Uterus (tissue), 4 donors: ENCODE measurements at places on chromosomes 1 and 21. TPM values are rescaled to one million over a fixed set of nuclear protein-coding genes. Genes with fewer than 3 reads are reported as not detected.

- no peaks in the 10 kb centered on the region for H3K27me3 ChIP-seq
- DNase-seq, result no peak
- no peak overlapping the region for H3K27ac ChIP-seq
- H3K36me3 ChIP-seq, result no peaks in the 10 kb centered on the region
- H3K4me1 ChIP-seq, result no peaks in the 10 kb centered on the region
- no peak overlapping the region for H3K4me3 ChIP-seq
These were observed 6.9 kb downstream of the ANKRD35 start for GRCh38 chr1:145878724-145879123.

GRCh38 chr1:28974432-28974831 is 60.1 kb downstream of the EPB41 start:
- H3K4me3 ChIP-seq, result no peak overlapping the region
- no peaks in the 10 kb centered on the region for H3K27me3 ChIP-seq

DNA sequence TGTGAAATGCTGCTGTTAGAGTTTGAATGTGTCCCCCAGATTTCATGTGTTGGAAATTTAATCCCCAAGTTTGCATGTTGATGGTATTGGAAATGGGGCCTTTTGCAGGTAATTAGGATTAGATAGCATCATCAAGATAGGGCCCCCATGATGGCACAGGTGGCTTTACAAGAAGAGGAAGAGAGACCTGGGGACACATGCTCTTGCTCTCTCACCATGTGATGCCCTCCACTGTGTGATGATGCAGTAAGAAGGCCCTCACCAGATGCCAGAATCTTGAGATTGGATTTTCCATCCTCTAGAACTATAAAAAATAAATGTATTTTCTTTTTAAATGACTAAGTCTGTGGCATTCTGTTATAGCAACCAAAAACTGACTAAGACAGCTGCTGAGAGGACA is 57.0 kb upstream of the NEK7 start:
- DNase-seq, result no peak
- no peak overlapping the region for H3K27ac ChIP-seq
- H3K4me1 ChIP-seq, result no peaks in the 10 kb centered on the region

GRCh38 chr1:112296908-112297307 is 99.1 kb upstream of the CTTNBP2NL start:
- no peak for DNase-seq
- H3K4me3 ChIP-seq, result no peak overlapping the region
- no peaks in the 10 kb centered on the region for H3K4me1 ChIP-seq
- H3K27ac ChIP-seq, result no peak overlapping the region

NPPA gene
- total RNA-seq, result not detected

GRCh38 chr1:246724731-246725095 is 504 bp downstream of the SCCPDH start:
- H3K4me1 ChIP-seq, result no peaks in the 10 kb centered on the region
- H3K36me3 ChIP-seq, result no peaks in the 10 kb centered on the region
- peak overlapping the region; percentile 63 for H3K4me3 ChIP-seq
- no peak for DNase-seq
- H3K27ac ChIP-seq, result peak overlapping the region; percentile 75

BTBD8 gene
- 5.1 TPM for total RNA-seq

ARF1 gene
- total RNA-seq, result 340 TPM

GRCh38 chr1:244821134-244821533 is 14.3 kb upstream of the COX20 start:
- no peak overlapping the region for H3K4me3 ChIP-seq
- H3K27ac ChIP-seq, result no peak overlapping the region
- H3K36me3 ChIP-seq, result no peaks in the 10 kb centered on the region
- H3K27me3 ChIP-seq, result no peaks in the 10 kb centered on the region

DNA sequence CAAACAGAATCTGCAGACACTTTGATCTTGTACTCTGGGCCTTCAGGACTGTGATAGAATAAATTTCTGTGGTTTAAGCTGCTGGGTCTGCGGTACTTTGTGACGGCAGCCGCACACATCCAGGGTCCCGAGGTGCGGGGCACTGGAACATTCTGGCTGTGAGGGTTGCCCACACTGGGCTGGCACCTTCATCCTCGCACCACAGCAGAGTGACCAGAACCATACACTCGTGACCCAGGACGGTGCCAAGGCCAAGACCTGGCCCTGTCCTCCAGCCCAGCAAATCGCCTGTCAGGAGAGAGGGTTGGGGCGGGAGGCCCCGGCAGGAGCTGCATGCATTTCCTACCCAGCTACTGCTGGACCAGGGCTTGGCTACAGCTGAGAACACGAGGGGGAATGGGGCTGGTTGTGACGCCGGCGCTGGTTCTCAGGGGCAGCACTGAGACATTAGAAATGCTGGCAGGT is 2.6 kb upstream of the FTCD start:
- no peak overlapping the region for H3K27ac ChIP-seq
- no peaks in the 10 kb centered on the region for H3K27me3 ChIP-seq
- no peaks in the 10 kb centered on the region for H3K36me3 ChIP-seq
- peaks cover 1% of the 10 kb centered on the region for H3K4me1 ChIP-seq

POMGNT1 gene
- total RNA-seq, result 67.2 TPM

- no peaks in the 10 kb centered on the region for H3K4me1 ChIP-seq
- no peaks in the 10 kb centered on the region for H3K36me3 ChIP-seq
- DNase-seq, result peak; percentile 88
These were observed 62.7 kb downstream of the ADARB1 start for GRCh38 chr21:45136927-45137611.

GRCh38 chr1:81550753-81551152 is 250.0 kb upstream of the ADGRL2 start:
- DNase-seq, result no peak
- no peak overlapping the region for H3K4me3 ChIP-seq
- H3K27me3 ChIP-seq, result no peaks in the 10 kb centered on the region
- no peak overlapping the region for H3K27ac ChIP-seq
- no peaks in the 10 kb centered on the region for H3K4me1 ChIP-seq
- H3K36me3 ChIP-seq, result no peaks in the 10 kb centered on the region

- H3K36me3 ChIP-seq, result no peaks in the 10 kb centered on the region
- no peak for DNase-seq
- H3K4me1 ChIP-seq, result no peaks in the 10 kb centered on the region
- H3K27me3 ChIP-seq, result no peaks in the 10 kb centered on the region
- H3K27ac ChIP-seq, result peak overlapping the region; percentile 23
- H3K4me3 ChIP-seq, result no peak overlapping the region
These were observed 113.4 kb downstream of the ERG start for GRCh38 chr21:38384675-38385426.

PAQR6 gene
- total RNA-seq, result 1.2 TPM

DNA sequence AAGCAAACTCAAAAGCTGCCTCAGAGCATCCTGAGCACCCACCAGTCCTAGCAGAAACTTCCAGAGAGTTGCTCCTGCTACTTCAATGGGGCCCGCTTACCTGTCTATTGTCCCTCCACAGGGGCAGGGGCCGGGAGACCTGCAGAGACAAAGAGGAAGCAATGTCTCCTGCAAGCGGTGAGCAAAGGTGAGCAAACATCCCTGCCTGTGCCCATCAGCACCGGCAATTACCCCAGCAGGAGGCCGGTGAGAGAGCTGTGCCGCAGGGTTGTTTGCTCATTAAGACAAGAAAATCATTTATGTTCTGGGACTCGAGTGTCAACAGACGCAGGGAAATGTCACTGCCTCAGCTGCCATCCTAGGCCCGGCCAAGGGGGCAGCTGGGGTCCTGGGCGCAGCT is 53.8 kb upstream of the TARDBP start:
- no peak for DNase-seq
- H3K4me1 ChIP-seq, result no peaks in the 10 kb centered on the region
- H3K36me3 ChIP-seq, result no peaks in the 10 kb centered on the region
- no peak overlapping the region for H3K4me3 ChIP-seq
- H3K27ac ChIP-seq, result no peak overlapping the region

DNA sequence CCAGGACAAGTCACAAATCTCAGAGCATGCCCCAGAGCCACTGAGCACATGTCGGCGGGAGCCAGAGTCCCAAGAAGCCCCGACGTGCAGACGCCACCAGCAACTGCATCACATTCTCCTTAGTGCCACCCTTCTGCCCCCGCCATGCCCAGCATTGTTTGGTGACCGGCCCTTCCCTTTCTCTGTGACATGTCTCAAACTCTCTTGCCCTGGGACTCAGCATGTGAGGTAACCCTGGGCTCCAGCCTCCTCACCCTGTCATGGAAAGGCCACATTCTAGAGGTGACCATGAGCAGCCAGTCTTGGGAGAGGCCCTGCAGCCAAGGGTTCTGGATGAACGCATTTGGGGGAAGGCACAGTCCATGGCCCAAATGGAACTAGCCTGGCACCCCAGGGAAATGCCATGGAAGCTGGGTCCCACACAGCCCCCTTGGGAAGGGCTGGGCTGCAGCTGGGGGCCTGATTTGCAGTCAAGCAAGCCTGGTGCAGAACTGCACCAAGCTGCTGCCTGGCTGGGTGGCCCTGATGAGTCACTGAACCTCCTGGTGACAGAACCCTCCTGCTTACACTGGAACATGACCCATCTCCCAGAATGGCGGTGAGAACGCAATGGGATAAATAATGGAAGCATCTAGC is 94.4 kb downstream of the ITPKB start:
- DNase-seq, result no peak
- H3K27ac ChIP-seq, result peak overlapping the region; percentile 83
- H3K27me3 ChIP-seq, result no peaks in the 10 kb centered on the region
- no peaks in the 10 kb centered on the region for H3K36me3 ChIP-seq
- peaks cover 7% of the 10 kb centered on the region for H3K4me1 ChIP-seq

DNA sequence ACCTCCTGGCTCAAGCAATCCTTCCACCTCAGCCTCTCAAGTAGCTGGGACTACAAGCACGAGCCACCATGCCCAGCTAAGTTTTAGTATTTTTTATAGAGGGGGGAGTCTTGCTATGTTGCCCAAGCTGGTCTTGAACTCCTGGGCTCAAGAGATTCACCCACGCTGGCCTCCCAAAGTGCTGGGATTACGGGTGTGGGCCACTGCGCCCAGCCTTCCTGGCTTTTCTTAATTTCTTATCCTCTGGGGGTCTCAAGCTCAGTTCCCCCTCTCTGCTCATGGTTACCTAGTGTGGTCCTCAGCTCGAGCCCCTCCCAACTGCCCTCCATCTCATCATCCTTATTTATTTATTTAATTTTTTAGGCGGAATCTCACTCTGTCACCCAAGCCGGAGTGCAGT is 2.9 kb upstream of the RPL22 start:
- DNase-seq, result no peak
- H3K4me1 ChIP-seq, result peaks cover 13% of the 10 kb centered on the region
- H3K4me3 ChIP-seq, result no peak overlapping the region
- no peak overlapping the region for H3K27ac ChIP-seq
- no peaks in the 10 kb centered on the region for H3K27me3 ChIP-seq

GRCh38 chr21:37281993-37282392 is 14.9 kb upstream of the VPS26C start:
- DNase-seq, result no peak
- no peaks in the 10 kb centered on the region for H3K36me3 ChIP-seq
- H3K4me1 ChIP-seq, result no peaks in the 10 kb centered on the region
- H3K27ac ChIP-seq, result no peak overlapping the region
- H3K4me3 ChIP-seq, result no peak overlapping the region

DNA sequence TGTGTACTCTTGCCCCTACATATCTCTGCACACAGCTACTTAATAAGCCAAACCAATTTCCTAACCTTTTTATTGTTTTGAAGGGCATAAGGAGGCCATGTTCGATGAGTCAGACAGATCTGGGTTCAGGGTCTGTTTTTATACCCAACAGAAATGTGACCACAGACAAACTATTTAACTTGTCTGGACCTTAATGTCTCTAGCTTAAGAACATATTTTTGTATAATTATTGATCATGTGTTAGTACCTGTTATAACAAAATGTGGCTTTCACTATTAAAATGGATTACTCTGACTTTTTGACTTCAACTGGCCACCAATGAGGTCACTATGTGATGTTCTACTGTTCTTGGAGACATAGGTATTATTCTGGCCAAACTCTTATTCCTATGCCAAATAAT is 507.8 kb upstream of the USP24 start:
- no peak for DNase-seq
- no peak overlapping the region for H3K4me3 ChIP-seq
- no peaks in the 10 kb centered on the region for H3K36me3 ChIP-seq
- no peaks in the 10 kb centered on the region for H3K4me1 ChIP-seq
- H3K27ac ChIP-seq, result no peak overlapping the region
- H3K27me3 ChIP-seq, result no peaks in the 10 kb centered on the region

DNA sequence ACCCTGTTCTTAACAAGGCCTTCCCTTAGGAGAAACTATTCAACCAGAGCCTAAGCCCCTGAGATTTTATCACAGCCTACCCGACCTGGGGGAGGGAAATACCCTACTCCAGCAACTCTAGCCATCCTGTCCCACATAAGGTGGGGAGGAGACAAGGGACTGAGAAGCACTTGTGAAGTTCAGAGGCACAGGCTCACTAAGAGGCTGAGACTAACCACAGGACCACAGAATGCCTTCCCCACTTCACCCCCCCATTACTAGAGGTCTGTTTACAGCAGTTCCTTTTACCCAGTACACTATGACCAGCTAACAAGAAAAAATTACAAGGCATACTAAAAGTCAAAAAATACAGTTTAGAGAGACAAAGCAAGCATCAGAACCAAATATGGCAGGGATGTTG is 86.8 kb downstream of the TEX35 start:
- H3K27me3 ChIP-seq, result no peaks in the 10 kb centered on the region
- no peak for DNase-seq
- H3K4me3 ChIP-seq, result no peak overlapping the region
- H3K36me3 ChIP-seq, result no peaks in the 10 kb centered on the region
- no peaks in the 10 kb centered on the region for H3K4me1 ChIP-seq

FALEC gene
- total RNA-seq, result not detected

E2F2 gene
- 4.4 TPM for total RNA-seq

- no peaks in the 10 kb centered on the region for H3K4me1 ChIP-seq
- no peak overlapping the region for H3K27ac ChIP-seq
- no peak for DNase-seq
- H3K36me3 ChIP-seq, result no peaks in the 10 kb centered on the region
These were observed 414.0 kb upstream of the KAZN start for GRCh38 chr1:14184454-14184853.

DNA sequence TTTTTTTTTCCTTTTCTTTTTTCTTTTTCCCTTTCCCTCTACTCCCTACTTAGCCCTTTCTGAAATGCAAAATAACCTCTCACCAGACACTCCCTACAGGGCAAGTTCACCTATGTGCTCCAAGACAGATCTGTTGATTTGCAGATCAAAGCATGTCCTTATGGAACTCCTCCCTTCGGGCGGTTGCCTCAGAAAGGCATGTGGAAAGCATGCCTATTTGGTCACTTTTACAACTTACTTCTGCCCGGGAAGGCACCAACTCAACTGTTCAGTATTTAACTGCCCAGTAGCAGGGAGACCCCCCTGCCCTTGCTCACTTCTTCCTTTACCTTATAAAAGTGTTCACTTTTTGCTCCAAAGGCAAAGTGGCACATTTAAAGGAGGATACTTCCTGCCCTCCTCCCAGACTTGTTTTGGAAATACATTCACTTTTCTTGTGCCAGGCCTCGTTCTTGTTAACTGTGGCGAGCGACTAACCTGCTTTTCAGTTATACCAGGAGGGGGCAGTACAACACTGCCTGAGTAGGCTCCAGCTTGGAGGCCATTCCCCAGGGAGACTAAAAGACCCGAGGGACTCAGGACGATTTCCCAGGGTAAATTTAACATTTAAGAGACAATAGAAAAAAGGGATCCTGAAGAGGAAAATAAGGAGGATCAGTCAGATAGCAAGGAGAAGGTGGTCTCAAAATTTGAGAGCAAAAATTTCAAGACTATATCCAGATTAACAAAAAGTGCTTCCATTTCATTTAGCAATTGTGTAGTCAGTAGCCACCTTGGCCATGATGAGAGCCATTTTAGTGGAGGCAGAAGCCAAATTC is 12.3 kb upstream of the SLAMF7 start:
- H3K4me3 ChIP-seq, result no peak overlapping the region
- DNase-seq, result no peak
- H3K4me1 ChIP-seq, result no peaks in the 10 kb centered on the region
- H3K27ac ChIP-seq, result no peak overlapping the region
- H3K36me3 ChIP-seq, result no peaks in the 10 kb centered on the region
